ENCODE measurements at places on chromosomes 16 and 17.

DNA sequence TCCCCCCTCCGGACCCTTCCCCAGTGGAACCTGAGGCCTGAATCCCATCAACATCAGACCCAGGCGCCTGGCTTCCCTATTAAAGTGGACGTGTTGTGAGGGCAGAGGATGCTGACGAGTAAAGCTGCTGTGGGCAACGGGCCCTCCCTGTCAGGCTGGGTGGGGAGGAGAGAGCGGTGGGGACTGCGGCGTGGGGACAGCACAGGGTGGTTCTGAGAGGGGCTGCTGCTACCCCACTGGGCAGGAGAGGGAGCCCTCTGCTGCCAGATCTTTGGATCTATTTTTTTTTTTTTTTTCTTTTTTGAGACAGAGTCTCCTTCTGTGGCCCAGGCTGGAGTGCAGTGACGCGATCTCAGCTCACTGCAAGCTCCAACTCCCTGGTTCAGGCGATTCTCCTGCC, 5.9 kb downstream of the CA5A start:
- peak; percentile 64 for DNase-seq

- DNase-seq = no peak
These were observed 20.9 kb downstream of the GPR179 start for GRCh38 chr17:38322897-38323296.

GRCh38 chr16:2751577-2752034, 832 bp upstream of the SRRM2 start:
- no peak for DNase-seq

GRCh38 chr17:78826836-78827509, 13.6 kb downstream of the USP36 start:
- DNase-seq = peak; percentile 89

DNA sequence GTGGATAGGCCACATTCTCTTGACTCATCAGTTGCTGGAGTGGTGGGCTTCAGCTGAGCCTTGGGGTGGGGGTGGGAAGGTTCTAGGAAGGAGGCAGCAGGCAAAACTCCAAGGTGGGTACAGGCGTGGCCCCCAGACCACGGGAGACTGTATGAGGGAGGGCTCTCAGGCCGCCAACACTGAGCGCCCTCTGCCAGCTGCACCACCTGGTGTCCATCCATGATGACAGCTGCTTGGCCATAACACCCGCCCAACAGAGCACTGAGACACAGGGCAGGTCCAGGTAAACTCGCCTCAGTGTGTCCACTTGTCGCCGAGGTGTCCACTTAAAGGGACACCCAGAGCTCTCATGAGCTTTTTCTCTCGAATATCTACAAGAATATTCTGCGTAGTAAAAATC, 133.5 kb downstream of the C16orf95 start:
- no peak for DNase-seq

GRCh38 chr16:70805380-70805779, 4.4 kb upstream of the VAC14 start:
- no peak for DNase-seq

DNA sequence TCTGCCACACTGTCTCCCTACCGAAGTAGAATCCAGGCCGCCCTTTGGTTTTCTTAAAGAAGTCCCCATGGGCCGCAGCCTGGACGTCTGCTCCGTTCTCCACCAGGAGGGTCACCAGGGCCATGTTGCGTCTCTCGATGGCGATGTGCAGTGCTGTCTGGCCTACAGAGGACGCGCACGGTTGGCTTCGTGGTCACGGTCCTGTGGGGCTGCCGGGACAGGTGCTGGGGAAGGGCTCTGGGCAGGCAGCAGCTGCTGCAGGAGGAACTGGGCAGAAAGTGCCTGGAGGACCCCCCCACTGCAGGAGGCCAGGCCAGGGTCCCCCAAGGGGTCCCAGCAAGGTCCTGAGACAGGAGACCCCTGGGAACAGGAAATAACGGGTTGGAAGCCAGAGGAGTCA, 19.0 kb downstream of the TRPV1 start:
- DNase-seq = no peak

DNA sequence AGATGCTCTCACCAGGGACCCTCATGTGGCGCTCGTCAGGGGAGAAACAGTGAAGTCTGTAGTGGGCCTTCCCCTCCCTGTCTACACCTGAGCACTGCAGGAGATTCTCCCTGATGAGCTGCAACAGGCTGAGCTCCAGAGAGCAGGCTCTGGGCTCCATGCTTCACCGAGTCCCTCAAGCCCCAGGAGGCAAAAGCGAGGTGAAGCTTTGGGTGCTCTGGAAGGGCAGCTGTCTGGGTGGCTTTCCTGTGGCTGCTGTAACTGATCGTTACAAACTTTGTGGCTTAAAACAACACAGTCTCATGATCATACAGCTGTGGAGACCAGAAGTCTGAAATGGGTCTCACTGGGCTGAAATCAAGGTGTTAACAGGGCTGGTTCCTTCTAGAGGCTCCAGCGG, 12.1 kb upstream of the CD300LD start:
- DNase-seq = no peak

Measured in KBM-7 (cell line).